GM06990 (cell line): ENCODE measurements at places on chromosomes 6 and 20.

DNA sequence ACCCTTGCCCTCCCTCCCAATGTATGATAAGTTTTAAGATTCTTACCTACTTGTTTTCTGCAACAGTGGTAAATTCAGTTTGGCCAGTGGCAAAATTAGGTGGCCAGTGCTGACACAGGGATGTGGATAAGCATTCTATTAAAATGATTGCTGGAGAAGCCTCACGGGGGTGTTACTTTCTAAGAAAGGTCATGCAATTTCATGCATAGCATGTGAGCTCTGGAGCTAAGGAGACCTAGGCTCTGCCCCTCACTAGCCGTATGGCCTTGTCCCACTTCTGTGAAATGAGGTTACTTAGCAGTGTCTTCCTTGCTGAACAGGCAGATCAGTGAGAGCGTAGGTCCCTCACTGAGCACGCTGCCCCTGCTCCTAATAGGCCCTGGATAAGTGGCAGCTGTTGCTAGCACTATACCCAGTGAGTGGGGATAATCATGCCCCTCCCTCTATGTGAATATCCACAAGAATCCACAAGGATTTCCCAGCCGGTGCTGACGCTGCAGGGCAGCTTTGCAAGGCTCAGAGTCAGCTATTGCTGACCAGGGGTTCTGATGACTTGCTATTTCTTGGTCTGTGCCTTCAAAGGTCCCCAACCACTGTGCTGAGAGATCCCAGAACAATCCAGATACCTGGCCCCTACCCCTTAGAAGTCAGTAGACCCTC lies 86.5 kb upstream of the MRPS10 start:
- no peak for DNase-seq

DNA sequence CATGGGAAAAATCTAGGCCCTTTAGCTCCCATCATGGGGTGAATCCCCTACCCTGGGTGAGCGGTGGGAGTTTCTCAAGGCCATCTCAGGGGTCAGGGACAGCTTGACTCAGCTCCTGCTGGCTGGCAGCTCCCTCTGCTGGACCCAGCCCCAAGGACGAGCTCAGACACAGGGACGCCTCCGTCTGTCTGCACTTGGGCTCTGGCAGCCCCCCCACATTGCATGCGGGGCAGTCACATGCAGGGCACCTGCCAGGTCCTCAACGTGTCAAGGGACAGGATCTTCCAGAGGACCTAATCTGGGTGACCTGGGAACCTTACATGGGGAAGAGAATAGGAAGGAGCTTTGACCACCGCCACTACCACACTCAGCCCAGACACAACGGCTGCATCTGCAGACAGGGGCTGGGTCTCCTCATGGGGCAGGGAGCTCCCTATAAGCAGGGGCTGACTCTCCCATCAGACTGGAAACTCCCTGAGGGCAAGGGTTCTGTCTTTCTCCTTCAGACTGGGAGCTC lies 173.4 kb downstream of the MRPL14 start:
- no peak for DNase-seq

DNA sequence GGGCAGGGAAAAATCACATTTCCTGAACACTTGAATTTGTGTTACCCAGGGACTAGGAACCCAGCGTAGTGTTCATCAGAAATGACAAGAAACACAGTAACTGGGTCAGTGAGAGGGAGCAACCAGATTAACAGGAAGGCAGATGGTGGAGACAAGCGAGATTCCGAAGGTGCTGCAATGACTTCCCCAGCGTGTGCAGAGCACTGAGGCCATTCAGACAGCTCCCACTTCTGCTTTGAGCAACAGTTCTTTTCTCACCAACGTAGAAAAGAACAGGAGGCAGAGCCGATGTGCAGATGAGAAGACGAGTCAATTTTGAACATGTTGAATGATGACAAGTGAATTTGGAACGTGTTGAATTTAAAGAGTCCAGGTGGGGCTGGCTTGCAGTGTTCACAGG lies 63.1 kb upstream of the IFNGR1 start:
- peak; percentile 41 for DNase-seq

DNA sequence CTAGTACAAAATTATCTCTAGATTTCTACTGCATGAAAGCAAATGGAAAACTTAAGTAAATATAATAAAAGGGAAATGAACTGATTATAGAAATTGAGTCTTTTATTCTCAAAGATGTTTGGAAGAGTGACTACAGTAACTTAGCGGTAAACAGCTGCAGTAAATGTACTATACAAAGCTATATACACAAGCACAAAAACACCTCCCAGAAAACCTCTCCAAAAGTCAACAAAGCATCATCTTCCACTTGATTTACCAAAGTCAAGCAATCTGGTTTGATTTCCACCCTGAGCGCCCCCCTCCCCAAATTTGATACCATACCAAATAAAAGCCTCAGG lies 142.1 kb upstream of the SHLD1 start:
- no peak for DNase-seq

- DNase-seq, result no peak
Observed at GRCh38 chr6:161272635-161273273, 1.1 kb downstream of the AGPAT4 start.

- peak; percentile 76 for DNase-seq
Observed at GRCh38 chr6:142913036-142913510, 31.9 kb downstream of the HIVEP2 start.

DNA sequence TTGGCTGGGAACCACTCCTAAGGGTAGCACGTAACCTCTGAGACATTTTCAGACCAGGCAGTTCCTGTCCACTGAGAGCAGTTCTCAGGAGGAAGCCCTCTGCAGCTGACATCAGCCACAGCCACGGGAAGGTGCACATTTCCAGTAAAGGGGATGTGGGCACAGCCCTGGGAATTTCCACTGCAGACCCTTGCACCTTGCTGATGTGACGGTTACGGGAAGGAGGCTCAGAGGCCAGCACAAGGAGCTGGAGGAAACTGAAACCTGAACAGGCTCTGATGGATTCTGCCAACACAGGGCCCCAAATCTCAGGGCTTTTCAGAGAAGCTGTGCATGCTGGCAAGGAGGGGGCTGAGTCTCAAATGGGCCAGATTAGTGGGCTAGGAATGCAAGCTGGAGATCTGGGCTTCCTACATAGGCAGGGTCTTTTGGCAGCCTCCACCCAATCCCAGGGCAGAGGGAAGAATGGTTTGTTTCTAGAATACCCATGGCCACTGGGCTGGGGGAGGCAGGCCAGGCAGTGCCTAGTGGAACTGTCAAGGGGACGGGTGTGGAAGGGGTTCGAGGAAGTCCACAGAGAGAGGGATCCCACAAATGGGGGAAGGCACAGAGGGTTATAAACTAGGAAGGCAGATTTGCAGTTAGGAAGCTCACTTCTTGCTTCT lies 14.2 kb downstream of the EBF4 start:
- DNase-seq, result no peak

DNA sequence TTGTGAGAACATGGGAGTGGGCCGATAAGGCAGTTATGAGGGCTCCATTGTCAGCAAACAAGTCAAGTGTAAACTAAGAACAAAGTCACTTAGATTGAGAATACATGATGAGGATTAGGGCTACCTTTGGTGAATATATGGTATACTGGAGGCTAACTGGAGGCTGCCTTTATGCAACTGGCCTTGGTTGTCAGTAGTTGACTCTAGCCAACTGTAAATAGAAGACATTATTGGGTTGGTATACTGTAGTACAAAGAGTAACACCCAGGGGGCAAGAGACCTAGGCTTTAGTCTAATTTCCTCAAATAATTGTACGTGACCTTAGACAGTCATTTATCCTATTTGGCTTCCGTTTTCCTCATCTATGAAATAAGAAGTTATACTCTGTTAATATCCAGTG lies 235.2 kb downstream of the ARID1B start:
- DNase-seq, result no peak

DNA sequence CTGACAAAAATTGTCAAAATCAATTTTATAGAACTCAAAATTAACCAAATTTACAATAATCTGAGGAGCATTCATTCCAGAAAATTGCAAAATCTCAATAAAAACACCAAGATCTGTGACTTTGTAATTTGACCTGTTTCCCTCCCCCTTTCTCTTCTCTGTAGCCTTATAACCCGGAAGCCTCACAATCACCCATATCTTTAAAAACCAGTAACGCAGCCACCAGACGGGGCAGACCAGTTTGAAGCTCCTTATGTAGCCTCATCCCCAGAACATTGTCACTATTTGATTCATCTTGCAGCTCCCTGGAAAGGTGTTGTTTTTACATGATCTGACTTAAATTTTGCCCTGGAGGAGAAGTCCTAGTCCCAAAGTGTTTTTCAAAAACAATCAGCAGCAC lies 27.5 kb upstream of the TGM6 start:
- no peak for DNase-seq

GRCh38 chr6:144289006-144289405 lies 3.9 kb downstream of the UTRN start:
- no peak for DNase-seq

GRCh38 chr20:38246357-38247165 lies 14.0 kb downstream of the KIAA1755 start:
- DNase-seq, result no peak

DNA sequence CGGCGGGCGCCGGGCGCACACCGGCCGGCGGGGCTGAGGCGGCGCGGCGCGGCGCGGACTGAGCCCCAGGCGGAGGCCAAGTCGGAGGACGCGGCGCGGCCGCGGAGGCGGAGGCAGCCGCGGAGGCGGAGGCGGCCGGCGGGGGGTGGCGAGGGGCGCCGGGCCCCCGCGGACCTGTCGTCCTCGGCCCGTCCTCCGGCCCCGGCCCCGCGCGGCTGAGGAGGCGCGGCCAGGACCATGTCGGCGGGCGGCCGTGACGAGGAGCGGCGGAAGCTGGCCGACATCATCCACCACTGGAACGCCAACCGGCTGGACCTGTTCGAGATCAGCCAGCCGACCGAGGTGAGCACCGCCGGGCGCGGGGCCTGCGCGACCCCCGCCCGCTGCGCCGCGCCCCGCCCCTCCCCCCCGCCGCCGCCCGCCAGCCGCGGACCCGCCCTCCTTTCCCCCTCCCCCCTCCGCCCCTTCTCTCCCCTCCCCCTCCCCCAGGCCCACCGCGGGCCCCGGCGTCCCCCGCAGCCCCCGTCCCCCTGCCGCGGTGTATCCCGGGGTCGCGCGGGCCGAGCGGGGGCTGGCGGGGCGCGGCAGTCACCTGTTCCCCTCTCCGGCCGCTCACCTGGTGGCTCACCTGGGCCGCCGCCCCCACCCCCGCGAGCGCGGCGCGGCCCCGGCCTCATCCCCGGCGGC lies at the start of gene AFDN:
TSS of gene AFDN (plus strand) at position 16 of the 687 bp plus-strand sequence. CDS start at position 238, 222 bp downstream.
- peak; percentile 55 for DNase-seq

GRCh38 chr20:1392443-1392692 lies 486 bp downstream of the FKBP1A start:
- no peak for DNase-seq

DNA sequence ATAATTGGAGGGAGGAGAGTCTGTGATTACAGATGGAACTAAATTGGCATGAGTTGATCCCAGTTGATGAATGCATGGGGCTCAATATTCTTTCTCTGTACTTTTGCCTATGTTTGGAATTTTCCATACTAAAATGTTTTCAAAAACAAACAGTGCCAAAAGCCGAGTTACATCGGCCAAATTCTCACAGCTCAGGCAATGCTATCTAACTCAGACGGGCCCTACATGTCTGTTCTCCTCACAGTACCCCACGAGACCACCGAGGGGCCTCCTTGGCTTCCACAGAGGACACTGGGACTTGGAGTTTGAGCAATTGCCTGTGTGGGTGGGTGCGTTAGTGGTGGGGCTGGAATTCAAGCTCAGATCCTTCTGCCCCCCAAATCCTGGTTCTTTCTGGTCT lies 413.2 kb downstream of the CDH26 start:
- no peak for DNase-seq
